ENCODE measurements at places on chromosomes 7 and 10. TPM values are rescaled to one million over a fixed set of nuclear protein-coding genes. Genes with fewer than 3 reads are reported as not detected.

The UCMA gene
- total RNA-seq = not detected

The C1QL3 gene
- total RNA-seq = not detected

The NRCAM gene
- total RNA-seq = 20.6 TPM

The AOAH gene
- 24.7 TPM for total RNA-seq

The ATG9B gene
- 0.19 TPM for total RNA-seq

The LHFPL3 gene
- total RNA-seq = not detected

The ALOX5 gene
- total RNA-seq = 58.1 TPM

The SYPL1 gene
- total RNA-seq = 111 TPM

The OPN1SW gene
- total RNA-seq = not detected

The GPR141 gene
- total RNA-seq = 3.3 TPM

The CTAGE8 gene
- total RNA-seq = 4.3 TPM

The HOXA6 gene
- 22.0 TPM for total RNA-seq

The NAT16 gene
- not detected for total RNA-seq

The TEX47 gene
- total RNA-seq = not detected

The PNLIP gene
- total RNA-seq = not detected

The MAD1L1 gene
- 45.2 TPM for total RNA-seq

The GNAI1 gene
- 105 TPM for total RNA-seq

The EPO gene
- total RNA-seq = not detected

The TMEM270 gene
- 0.50 TPM for total RNA-seq

The C10orf105 gene
- total RNA-seq = 0.35 TPM

The ST8SIA6 gene
- 0.91 TPM for total RNA-seq

The C10orf53 gene
- not detected for total RNA-seq

The SLC26A5 gene
- 1.2 TPM for total RNA-seq

The ANKRD30A gene
- not detected for total RNA-seq

The KLLN gene
- total RNA-seq = 1.7 TPM

The IDI2 gene
- not detected for total RNA-seq

The CACNA2D1 gene
- total RNA-seq = 18.3 TPM

The HABP2 gene
- total RNA-seq = 25.6 TPM

The PLXNA4 gene
- 3.5 TPM for total RNA-seq

The CFAP70 gene
- total RNA-seq = 6.0 TPM

The FAM25G gene
- not detected for total RNA-seq

The POLR2J gene
- total RNA-seq = 42.0 TPM

The ZCWPW1 gene
- 3.0 TPM for total RNA-seq

The NPFFR1 gene
- 0.09 TPM for total RNA-seq

The ASIC3 gene
- total RNA-seq = 1.9 TPM

The ITGB1 gene
- total RNA-seq = 410 TPM

The C10orf143 gene
- total RNA-seq = 6.6 TPM

The ADAM8 gene
- 16.6 TPM for total RNA-seq

The AGAP5 gene
- total RNA-seq = 9.9 TPM

The KIAA1217 gene
- 63.8 TPM for total RNA-seq

The KCP gene
- 44.6 TPM for total RNA-seq
